ENCODE measurements at places on chromosomes 6 and 20.

- no peak for DNase-seq
These were observed 91.0 kb downstream of the KCNQ5 start for GRCh38 chr6:72712910-72713309.

DNA sequence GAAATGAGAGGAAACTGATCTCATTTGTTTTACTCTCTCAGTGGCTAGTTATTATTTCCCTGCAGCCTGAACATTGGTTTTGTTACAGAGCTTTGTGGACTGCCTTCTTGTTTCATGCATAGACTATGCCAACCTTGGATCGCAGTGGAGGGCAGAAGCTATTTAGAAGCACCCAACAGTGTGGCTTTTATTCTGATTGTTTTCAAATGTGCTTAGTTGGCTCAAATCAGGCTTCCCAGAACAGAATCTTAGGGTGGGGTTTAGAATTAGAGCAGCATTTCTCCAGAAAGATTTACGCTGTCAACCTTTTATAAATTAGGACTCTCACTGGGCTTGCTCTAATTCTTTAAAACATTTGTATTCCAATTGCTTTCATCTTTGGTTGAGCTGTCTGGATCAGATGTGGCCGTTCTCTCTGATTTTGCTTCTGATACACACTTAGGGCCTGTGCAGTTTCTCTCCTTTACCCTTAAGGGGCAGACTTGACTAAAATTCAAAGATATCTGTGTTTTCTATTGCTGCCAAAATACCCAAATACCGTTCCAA lies 210.3 kb downstream of the BCKDHB start:
- DNase-seq = no peak

- no peak for DNase-seq
These were observed 4.9 kb upstream of the LRRN4 start for GRCh38 chr20:6058684-6059295.

GRCh38 chr20:58271606-58272351 lies 37.7 kb upstream of the RAB22A start:
- DNase-seq = no peak

GRCh38 chr6:128848212-128848935 lies 34.6 kb upstream of the LAMA2 start:
- DNase-seq = no peak

DNA sequence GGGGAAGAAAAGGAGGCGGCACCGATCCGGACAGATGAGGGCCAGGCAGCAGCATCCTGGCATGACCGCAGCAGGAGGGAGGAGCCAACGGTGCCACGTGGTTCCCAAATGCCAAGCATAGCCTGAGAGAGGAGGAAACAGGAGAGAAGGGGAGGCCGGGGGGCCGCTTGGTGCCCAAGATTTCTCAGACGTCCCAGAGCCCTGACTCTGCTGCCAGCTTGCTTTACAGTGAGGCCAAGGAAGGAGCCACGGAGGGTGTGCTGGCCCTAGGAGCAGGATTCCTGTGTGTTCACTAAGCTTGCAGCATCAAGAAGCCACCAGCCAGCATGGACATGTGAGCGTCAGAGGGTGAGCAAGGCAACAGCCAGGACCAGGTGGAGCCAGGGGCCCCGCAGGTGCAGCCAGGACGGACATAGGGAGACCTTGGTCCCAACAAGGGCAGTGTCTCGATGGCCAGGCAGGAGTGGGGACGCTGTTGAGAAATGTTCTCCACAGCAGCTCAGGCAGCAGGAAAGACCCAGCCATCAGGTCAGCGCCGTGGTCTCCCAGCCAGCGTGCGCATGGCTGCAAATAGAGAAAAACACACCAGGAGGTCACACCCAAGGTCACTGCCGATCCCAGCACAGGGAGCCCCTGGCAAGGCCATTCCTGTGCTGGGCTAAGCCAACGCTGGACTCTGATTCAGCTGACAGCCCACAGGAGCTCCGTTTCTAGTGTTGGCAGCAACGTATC lies 143.7 kb downstream of the DLL1 start:
- peak; percentile 85 for DNase-seq

DNA sequence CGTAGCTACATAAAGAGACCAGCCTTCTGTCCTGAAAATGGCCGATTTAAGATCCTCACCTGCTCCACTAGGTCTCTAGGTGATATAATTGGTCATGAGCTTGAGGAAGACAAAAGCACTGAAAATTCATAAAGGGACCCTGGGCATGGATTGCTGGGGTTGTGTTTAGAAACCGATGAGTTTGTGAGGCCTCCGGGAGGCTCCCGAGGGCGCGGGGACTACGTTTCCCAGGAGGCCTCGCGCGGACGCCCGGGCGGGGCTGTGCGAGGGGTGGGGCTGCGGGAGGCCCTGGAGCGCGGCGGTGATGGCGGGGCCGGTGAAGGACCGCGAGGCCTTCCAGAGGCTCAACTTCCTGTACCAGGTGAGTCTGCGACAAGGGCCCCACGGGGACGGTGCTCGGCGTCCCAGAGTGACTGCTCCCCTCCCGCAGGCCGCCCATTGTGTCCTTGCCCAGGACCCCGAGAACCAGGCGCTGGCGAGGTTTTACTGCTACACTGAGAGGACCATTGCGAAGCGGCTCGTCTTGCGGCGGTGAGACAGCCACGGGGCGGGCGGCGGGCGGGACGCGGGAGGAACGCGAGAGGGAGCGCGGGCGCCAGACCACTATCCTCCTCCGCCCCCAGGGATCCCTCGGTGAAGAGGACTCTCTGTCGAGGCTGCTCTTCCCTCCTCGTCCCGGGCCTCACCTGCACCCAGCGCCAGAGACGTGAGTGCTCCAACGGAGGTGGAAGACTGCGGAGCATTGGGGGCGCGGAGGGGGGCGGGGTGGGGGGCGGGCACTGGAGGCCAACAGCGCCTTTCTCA lies at the start of gene RPP21:
Gene RPP21, plus strand, starts transcription at position 289 of the 804 bp plus-strand sequence. Its CDS starts 16 bp downstream, at position 305.
- peak; percentile 85 for DNase-seq

GRCh38 chr6:167331565-167331964 lies 6.7 kb downstream of the TTLL2 start:
- DNase-seq = no peak

GRCh38 chr20:58829531-58829941 lies 21.2 kb downstream of the GNAS-AS1 start:
- DNase-seq = peak; percentile 70

- DNase-seq = no peak
These were observed 45.5 kb downstream of the TTI1 start for GRCh38 chr20:37987602-37988290.

- DNase-seq = peak; percentile 78
These were observed 62.1 kb downstream of the FOXO3 start for GRCh38 chr6:108622641-108623298.
